ENCODE measurements at places on chromosomes 3 and 15. TPM values are rescaled to one million over a fixed set of nuclear protein-coding genes. Genes with fewer than 3 reads are reported as not detected.

Gene CACNA2D3
- polyA plus RNA-seq = not detected

Gene PDZRN3
- polyA plus RNA-seq = not detected

Gene MKRN2OS
- not detected for polyA plus RNA-seq

Gene MIX23
- 5.3 TPM for polyA plus RNA-seq

Gene CCR8
- 12.3 TPM for polyA plus RNA-seq

Gene PCSK6
- 0.24 TPM for polyA plus RNA-seq

Gene EPHA6
- polyA plus RNA-seq = not detected

Gene B3GNT5
- 0.08 TPM for polyA plus RNA-seq

Gene PDIA5
- polyA plus RNA-seq = 3.0 TPM

Gene GRAMD2A
- polyA plus RNA-seq = not detected

Gene SKIL
- polyA plus RNA-seq = 2.5 TPM

Gene CD200
- 1.00 TPM for polyA plus RNA-seq

Gene MAP1A
- polyA plus RNA-seq = 1.8 TPM

Gene SLC12A8
- not detected for polyA plus RNA-seq

Gene GCSAM
- 36.8 TPM for polyA plus RNA-seq

Gene SLC2A2
- not detected for polyA plus RNA-seq

Gene GPR87
- polyA plus RNA-seq = not detected

Gene GOLGA8J
- not detected for polyA plus RNA-seq

Gene PPARG
- polyA plus RNA-seq = 0.29 TPM

Gene GFM1
- polyA plus RNA-seq = 40.9 TPM

Gene SERPINI2
- polyA plus RNA-seq = not detected

Gene FAN1
- 7.7 TPM for polyA plus RNA-seq

Gene GOLGA8G
- not detected for polyA plus RNA-seq

Gene ERICH6
- polyA plus RNA-seq = not detected

Gene RASSF1
- polyA plus RNA-seq = 62.3 TPM

Gene ITIH1
- polyA plus RNA-seq = not detected

Gene RTP4
- 13.5 TPM for polyA plus RNA-seq

Gene P3H2
- not detected for polyA plus RNA-seq

Gene SLC9A9
- 34.0 TPM for polyA plus RNA-seq

Gene XCR1
- polyA plus RNA-seq = not detected

Gene ATP8B4
- 0.11 TPM for polyA plus RNA-seq

Gene ACOX2
- not detected for polyA plus RNA-seq

Gene ARGFX
- not detected for polyA plus RNA-seq

Gene DAG1
- 5.0 TPM for polyA plus RNA-seq

Gene CNTN3
- not detected for polyA plus RNA-seq

Gene NR2E3
- polyA plus RNA-seq = not detected

Gene BCHE
- polyA plus RNA-seq = not detected

Gene CISH
- polyA plus RNA-seq = 248 TPM

Gene UBE3A
- 122 TPM for polyA plus RNA-seq

Gene PP2D1
- 0.40 TPM for polyA plus RNA-seq

Gene IL17RC
- polyA plus RNA-seq = 8.4 TPM

Gene CPLX3
- polyA plus RNA-seq = not detected

All from CD4-positive, alpha-beta memory T cell (primary cell).